Right renal cortex interstitium (tissue), 3 donors: ENCODE measurements at places on chromosomes 5 and 9. TPM values are rescaled to one million over a fixed set of nuclear protein-coding genes. Genes with fewer than 3 reads are reported as not detected.
A peak's percentile ranks its signal among the peaks of the same experiment; 100 is the strongest.

DNA sequence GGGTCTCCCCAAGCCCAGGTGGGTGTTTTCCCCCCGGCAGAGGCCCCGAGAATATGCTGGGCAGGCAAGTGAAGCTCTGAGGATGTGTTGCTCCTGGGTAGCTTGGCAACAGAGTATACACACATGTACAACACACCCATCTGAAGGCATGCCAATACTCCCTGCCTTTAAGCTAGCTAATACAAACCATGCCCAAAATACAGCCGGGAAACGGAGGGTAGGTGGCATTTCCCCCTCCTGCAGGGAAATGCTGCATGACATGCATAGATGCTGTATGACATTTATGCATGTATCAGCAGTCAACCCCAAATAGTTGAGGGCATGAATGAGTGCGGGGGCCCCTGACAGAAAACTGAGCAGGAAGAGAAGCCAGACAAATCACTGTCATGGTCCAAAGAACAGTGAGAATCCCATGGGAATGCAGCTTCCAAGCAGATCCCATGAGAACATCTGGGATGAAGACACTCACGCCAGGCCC is 614.1 kb downstream of the EBF1 start:
- DNase-seq: no peak

- peak; percentile 63 for DNase-seq
Measured at GRCh38 chr5:151239237-151239861, 13.6 kb upstream of the GM2A start.

DNA sequence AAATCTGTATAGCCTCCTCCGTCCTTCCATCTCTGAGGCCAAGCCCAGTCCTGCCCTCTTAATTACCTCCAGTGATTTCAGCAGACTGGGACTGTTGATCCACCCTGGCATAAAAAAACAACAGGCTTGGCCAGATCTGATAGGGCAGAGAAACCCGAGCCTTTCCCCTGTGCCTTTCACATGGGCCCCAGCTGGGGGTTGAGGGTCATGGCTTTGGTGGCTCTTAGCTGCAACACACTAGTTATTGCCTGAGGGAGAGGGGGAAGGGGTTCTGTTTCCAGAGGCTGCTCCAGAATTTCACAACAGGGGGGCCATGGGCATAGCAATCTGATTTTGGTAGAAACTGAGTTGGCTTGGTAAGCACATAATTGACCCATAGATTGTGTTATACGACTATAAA is 21.2 kb upstream of the PANK3 start:
- peak; percentile 38 for DNase-seq

GRCh38 chr5:5344606-5345005 is 77.9 kb upstream of the ICE1 start:
- DNase-seq: no peak

GRCh38 chr5:18987101-18987500 is 1000.9 kb downstream of the CDH18 start:
- DNase-seq: no peak

- DNase-seq: no peak
Measured at GRCh38 chr5:74603376-74603775, 37.2 kb downstream of the ENC1 start.

DNA sequence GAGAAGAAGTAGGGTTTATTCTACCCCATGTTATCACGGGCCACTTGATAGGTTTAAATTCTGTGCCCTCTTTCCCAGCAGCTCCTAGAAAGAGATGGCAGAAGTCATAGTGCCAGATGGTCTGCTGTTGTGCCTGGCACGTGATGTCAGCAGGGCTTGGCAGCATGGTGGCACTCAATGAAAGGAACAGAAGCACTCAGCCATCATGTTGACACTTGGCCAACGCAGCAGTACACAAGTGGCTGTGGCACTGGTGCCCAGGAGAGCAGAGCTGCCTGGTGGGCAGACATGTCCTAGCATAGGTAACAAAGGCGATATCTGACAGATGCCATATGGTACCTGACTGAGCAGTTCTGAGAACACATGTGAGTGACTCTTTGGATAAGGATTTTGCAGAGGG is 796.4 kb upstream of the ACO1 start:
- no peak for DNase-seq

DNA sequence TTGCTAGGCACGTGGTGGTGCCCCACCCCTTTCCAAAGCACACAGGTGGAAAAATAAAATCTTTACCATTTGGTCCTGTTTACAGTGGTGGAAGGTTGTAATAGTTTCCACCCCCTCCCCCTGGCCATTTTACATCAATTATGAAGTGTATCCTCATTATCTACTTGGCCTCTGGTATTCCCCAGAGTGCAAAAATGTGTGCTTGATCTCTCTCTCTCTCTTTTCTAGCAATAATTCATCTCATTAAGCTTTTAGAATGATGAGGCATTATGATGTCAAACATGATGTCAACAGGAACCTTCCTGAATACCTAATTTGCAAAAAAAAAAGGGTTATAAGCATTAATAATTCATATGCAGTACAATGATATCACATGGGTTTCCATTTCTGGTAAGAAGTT is 3.1 kb downstream of the PDE8B start:
- no peak for DNase-seq

GRCh38 chr9:89379508-89380115 is 61.3 kb downstream of the SECISBP2 start:
- DNase-seq: no peak

DNA sequence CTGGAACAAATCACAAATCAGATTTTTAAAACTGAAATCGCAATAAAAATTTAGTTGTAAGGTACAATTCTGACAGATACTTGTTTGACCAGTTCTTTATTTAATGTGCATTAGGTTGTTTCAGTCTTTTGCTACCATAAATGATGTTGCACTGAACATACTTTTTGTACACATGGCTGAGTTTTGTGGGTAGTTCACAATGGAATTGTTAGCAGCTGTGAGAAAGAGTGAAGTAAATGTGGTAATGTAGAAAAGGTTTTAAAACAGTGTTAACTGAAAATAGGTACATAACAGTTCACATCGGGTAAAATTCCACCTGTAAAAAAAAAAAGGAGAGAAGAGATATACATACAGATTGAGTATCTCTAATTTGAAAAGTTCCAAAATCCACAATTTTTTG is 25.6 kb downstream of the MRPS27 start:
- DNase-seq: no peak

DNA sequence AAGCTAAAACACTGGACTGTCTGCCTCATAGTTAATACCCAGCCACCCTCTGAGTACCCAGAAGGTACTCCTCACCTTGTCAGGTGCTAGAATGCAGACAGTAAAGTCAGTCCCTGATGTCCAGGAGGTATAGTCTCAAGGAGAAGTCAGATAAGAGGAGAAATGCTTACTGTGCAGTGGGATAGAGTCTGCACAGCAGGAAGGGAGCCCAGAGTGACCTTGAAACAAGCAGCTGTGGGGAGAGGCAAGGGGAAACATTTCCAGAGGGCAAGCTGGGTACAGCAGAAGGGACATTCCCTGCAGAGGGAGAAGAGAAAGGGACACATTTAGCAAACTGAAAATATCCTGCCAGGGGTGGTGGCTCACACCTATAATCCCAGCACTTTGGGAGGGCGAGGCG is 122.7 kb downstream of the GCNT1 start:
- DNase-seq: no peak

CBY3 gene
- 0.33 TPM for polyA plus RNA-seq

PLK2 gene
- polyA plus RNA-seq: 198 TPM

LURAP1L gene
- polyA plus RNA-seq: 24.5 TPM

TAS2R1 gene
- not detected for polyA plus RNA-seq

ANKRD34B gene
- polyA plus RNA-seq: 0.21 TPM

FIBCD1 gene
- polyA plus RNA-seq: 0.37 TPM
